ENCODE measurements at places on chromosomes 6 and 20. TPM values are rescaled to one million over a fixed set of nuclear protein-coding genes. Genes with fewer than 3 reads are reported as not detected.

The MUC22 gene
- total RNA-seq = not detected

DNA sequence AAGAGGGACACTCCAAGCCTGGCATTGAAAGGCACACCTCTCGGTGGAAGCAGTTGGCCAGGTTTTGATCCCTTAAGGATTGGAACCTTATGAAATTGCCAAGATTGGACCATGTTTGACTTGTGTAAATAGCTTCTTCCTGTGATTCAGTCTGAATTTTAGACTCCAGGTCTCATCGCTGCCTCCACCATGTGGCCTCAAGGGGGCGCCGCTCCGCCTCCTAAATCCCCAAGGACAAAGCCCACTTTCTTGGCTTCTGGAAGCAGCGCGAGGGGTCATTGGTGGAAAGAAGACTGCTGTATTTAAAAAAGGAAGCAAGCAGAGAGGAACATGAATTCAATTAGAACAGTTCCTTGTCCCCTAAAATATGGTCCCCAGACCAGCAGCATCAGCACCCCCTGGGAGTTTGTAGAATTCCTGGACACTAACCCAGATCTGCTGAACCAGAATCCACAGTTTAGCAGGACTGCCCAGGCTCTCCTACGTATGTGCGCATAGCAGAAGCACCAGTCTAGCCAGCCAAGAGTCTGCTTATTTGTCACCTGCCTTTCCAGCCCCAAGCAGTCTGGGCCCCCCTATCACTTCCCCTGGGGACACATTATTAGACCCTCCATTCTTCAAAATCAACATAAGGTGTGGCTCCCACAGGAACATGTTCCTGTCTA lies 108.5 kb downstream of the LY86 start:
- peaks cover 10% of the 10 kb centered on the region for H3K27me3 ChIP-seq
- H3K4me3 ChIP-seq = no peak overlapping the region
- H3K4me1 ChIP-seq = no peaks in the 10 kb centered on the region
- DNase-seq = peak; percentile 69
- H3K36me3 ChIP-seq = no peaks in the 10 kb centered on the region

The DYNLT2 gene
- total RNA-seq = 2.2 TPM

GRCh38 chr6:23350752-23351453 lies 775.1 kb upstream of the NRSN1 start:
- H3K27ac ChIP-seq = no peak overlapping the region
- DNase-seq = no peak
- no peaks in the 10 kb centered on the region for H3K4me1 ChIP-seq
- H3K4me3 ChIP-seq = no peak overlapping the region
- no peaks in the 10 kb centered on the region for H3K36me3 ChIP-seq

- peaks cover 2% of the 10 kb centered on the region for H3K27me3 ChIP-seq
- H3K4me1 ChIP-seq = peaks cover 3% of the 10 kb centered on the region
- no peak overlapping the region for H3K27ac ChIP-seq
These were observed 35.6 kb upstream of the KCNK16 start for GRCh38 chr6:39357998-39358686.

DNA sequence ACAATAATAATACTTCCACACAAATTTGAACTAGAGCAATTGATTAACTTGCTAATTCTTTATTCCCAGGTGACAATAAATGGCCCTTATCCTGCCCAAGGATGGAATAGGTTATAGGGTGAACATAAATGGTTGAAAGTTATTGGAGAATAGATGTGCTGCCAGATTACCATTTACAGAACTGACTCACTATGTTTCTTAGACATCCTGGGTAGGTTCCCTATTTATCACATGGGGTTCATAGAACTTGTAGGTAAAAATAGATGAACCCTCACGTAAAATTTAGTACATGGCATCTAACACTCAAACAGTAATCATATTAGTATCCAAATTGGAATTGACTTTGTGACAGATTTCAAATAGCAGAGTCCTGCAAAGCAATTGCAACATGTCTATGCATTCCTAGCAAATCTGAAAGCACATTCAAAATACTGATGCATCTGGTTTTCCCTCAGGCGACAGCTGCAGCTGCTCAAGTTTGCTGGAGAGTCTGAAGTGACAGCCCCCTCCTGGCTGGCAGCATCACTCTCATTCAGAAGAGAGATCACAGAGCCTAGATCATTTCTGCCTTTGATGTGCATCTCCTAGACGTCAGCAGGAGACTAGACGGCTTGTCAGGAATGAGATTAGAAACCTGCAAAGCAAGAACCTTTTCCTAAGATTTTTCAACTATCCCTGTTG lies 80.2 kb upstream of the RNF217 start:
- no peaks in the 10 kb centered on the region for H3K36me3 ChIP-seq
- H3K4me3 ChIP-seq = peak overlapping the region; percentile 7
- H3K4me1 ChIP-seq = peaks cover 11% of the 10 kb centered on the region
- DNase-seq = no peak

GRCh38 chr6:119077391-119077642 lies 1.1 kb downstream of the FAM184A start:
- H3K27me3 ChIP-seq = peaks cover 3% of the 10 kb centered on the region
- peak overlapping the region; percentile 75 for H3K4me3 ChIP-seq
- peak overlapping the region; percentile 72 for H3K27ac ChIP-seq

GRCh38 chr6:134734312-134734869 lies 215.5 kb downstream of the ALDH8A1 start:
- H3K4me1 ChIP-seq = no peaks in the 10 kb centered on the region
- no peaks in the 10 kb centered on the region for H3K36me3 ChIP-seq
- H3K27me3 ChIP-seq = no peaks in the 10 kb centered on the region
- H3K27ac ChIP-seq = no peak overlapping the region
- no peak overlapping the region for H3K4me3 ChIP-seq
- no peak for DNase-seq

The SPACA1 gene
- total RNA-seq = not detected

The HLA-DOA gene
- 8.1 TPM for total RNA-seq

GRCh38 chr6:7161253-7161623 lies 53.5 kb downstream of the RREB1 start:
- H3K27me3 ChIP-seq = no peaks in the 10 kb centered on the region
- H3K4me3 ChIP-seq = no peak overlapping the region
- H3K36me3 ChIP-seq = peaks cover 9% of the 10 kb centered on the region
- DNase-seq = no peak
- H3K27ac ChIP-seq = no peak overlapping the region
- H3K4me1 ChIP-seq = peaks cover 67% of the 10 kb centered on the region

DNA sequence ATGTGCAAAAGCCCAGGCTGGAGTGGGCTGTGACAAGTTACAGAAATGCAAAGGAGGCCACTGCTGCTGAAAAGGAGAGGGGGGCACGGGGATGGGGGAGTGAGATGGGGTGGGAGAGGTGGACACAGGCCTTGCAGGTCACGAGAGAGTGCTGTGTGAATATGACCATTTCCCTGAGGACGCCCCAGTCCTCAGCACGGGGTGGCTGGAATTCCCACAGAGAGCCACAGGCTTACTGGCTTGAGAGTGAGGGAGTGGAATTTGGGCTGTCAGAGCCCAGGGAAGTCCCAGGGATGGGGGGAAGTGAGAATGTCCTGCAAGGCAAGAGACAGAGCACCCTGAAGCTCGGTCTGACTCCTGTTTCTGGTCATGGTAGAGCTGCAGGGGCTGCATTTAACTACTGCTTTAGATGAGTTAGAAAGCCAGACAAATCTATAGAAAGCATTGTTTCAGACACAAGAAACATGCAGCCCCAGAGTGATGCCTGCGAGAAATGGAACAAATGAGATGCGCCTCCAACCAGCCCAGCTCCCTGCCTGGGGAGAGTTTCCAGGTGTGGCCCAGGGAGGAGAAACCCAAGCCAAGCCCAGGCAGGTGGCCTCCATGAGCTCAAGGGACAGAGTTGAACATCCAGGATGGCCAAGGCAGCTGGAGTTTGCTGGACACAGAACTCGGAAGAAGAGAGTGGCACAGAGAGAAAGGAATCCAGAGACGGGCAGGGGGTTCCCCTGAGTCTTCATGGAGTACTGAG lies 30.5 kb downstream of the NPEPL1 start:
- H3K36me3 ChIP-seq = no peaks in the 10 kb centered on the region
- H3K4me3 ChIP-seq = no peak overlapping the region

The MYT1 gene
- total RNA-seq = not detected

- no peak for DNase-seq
- H3K4me3 ChIP-seq = no peak overlapping the region
- H3K27ac ChIP-seq = no peak overlapping the region
- H3K36me3 ChIP-seq = no peaks in the 10 kb centered on the region
These were observed 45.0 kb downstream of the EDN1 start for GRCh38 chr6:12335131-12335527.

- no peaks in the 10 kb centered on the region for H3K36me3 ChIP-seq
- no peaks in the 10 kb centered on the region for H3K27me3 ChIP-seq
- H3K27ac ChIP-seq = no peak overlapping the region
- H3K4me3 ChIP-seq = no peak overlapping the region
- no peaks in the 10 kb centered on the region for H3K4me1 ChIP-seq
- no peak for DNase-seq
These were observed 211.0 kb upstream of the RIMS1 start for GRCh38 chr6:71675386-71675785.

Measured in activated CD8-positive, alpha-beta T cell treated with anti-CD3 and anti-CD28 coated beads for 36 hours (primary cell).